LoVo (cell line): ENCODE measurements at places on chromosomes 5 and 9.

DNA sequence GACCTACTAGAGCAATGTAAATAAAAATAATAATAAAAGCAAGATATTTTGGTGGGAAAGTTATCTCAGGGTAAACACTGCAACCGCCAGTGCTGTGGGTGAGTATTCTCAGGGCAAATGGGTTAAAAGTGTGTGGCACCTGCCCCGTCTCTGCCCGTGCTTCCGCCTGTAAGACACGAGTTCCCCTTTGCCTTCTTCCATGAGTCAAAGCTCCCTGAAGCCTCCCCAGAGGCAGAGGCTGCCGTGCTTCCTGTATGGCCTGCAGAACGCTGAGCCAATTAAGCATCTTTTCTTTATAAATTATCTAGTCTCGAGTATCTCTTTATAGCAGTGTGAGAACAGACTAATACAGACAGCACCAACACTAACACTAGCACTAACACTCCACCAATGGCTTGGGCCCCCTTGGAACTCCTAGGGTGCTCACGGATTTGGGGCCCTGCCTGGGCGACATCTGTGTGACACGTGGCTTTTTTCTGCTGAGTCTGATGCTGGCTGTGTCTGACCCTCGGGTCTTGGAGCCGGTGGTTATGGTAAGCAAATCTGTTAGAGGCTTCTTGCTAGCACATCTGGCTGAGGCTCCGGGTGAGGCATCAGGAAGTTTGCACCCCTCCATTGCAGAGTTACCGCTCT is 10.6 kb downstream of the PLEKHG4B start:
- no peak for DNase-seq

GRCh38 chr9:112377087-112377486 is 2.8 kb upstream of the HSDL2 start:
- DNase-seq = no peak

DNA sequence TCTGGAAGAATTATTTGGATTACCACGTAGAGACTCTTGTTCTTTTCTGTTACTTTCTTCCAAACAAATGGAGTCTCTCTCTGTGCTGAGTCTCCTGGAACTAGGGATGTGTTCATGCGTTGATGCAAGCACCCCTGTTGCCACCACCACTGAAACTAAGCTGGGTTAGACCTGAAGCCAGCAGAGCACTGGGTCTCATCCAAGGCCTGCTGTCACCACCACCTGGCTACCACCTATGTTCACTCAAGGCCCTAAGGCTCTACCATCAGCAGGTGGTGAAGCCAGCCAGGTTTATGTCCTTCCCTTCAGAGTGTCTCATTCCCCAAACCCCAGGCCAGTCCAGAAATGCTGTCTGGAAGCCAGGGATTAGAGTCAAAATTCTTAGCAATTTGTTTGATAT is 13.3 kb downstream of the RIC1 start:
- no peak for DNase-seq

DNA sequence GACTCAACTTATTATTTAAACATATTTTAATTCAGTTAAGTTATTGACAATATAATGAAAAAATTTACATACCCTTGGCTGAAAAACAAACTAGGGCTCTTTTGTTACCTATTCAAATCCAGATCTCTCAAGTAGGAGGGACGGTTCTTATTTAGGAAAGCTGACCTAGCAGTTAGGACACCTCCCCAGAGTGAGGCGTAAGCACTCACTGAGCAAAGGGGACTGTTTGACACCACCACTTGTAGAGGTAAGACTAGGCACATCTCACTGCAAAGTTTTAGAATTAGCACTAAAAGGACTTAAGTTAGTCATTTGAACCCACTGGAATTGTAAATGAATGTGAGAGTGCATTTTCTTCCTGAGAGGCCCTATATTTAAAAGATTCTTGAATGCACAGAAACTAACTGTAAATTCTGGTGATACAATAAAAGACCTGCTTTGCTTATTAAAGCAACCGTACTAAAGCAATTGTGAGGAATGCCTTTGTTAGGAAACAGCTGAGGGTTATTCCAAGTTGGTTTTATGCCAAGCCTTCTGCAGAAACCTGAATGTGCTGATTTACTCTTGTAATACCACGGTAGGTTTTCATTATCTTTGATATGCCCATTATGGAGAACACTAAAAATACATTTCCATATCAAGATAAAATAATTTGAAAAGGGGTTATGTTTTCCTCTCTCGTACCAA is 16.2 kb downstream of the HACD4 start:
- DNase-seq = no peak

GRCh38 chr9:94256007-94256406 is 3.1 kb upstream of the ZNF169 start:
- no peak for DNase-seq

GRCh38 chr5:129410488-129410887 is 49.6 kb upstream of the ADAMTS19 start:
- no peak for DNase-seq

DNA sequence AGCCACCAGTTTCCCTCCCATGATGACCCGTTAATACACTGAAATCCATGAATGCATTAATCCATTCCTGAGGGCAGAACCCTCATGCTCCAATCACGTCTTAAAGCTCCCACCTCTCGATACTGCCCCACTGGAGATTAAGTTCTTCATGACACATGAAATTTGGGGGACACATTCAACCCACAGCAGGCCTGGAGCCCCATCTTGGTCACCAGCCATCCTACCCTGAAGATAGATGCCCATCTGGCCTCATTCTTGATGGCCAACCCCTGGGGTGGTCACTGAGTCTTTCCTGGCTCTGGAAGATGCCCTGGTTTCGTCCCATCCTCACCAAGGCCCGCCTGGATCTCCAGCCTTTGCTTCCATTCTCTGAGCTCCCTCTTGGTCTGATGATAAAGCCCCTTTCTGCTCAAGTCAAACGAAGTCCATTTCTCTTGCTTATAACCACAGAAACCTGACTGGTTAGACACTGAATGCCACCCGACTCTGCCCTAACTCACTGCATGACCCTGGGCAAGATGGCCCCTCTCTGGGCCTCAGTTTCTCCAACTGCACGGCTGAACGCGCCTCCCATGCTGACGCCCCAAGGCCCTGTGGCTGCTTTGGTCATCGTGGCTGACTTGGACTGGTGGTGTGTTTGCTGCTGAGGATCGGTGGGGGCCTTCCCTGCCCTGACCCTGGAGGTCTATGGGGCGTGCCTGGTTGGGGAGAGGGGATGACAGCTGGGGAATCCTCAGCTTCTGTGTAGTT is 138.4 kb upstream of the IER5L start:
- DNase-seq = no peak

- no peak for DNase-seq
Measured at GRCh38 chr5:34736445-34737115, 80.5 kb downstream of the RAI14 start.

DNA sequence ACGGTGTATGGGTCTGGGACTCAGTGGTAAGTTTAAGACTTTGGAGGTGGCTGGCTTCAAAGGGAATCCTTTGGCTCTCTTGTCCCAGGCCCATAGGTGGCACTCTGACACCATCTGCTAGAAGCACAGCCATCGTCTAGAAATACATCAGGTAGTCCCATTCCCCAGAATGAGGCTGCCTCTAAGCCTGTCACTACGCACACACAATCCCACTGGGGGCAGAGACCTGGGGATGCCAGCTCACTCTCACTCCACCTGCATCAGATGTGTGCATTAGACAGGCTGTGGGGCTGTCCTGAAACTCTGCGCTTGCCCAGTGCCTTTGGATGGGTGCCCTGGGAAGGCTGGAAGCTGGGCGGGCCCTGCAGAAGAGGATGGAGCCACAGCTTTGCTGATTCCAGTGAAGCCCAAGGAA is 127.5 kb upstream of the PANK3 start:
- no peak for DNase-seq

DNA sequence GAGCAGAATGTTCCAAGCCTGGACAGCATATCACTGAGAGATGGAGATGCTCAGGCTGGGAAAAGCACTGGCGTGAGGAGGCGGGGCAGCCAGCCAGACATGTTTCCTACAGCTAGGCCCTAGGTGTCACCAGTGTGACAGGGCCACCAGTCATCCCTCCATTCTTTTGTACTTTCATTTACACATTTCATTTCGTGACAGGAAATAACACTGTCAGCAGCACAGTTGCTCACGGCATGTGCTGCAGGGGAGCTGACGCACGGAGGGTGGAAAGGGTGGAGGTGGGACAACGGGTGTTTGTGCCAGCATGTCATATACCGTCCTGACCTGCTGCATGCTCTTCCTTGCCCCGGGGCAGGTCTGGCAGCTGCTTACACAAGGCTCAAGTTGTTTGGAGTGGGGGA is 14.8 kb upstream of the CEMIP2 start:
- no peak for DNase-seq

- no peak for DNase-seq
Measured at GRCh38 chr9:114231719-114232449, 76.5 kb downstream of the COL27A1 start.

DNA sequence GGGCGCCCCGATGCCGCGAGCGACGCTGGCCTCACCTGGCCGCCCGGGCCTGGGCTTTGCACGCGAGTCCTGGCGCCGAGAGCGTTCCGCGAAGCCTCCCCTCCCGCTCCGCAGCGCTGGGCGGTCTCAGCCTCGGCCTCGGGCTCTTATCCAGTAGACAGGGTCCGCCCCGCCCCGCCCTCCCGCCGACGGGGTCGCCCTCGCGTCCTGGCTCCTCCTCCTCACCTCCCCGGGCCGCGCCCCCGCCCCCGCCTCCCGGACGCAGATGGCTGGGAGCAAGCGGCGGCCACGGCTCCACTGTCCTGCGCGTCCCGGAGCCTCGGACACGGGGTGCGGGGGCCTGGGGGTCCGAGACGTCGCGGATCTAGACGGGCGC is at the start of gene SLC6A3:
SLC6A3 (minus strand) TSS at position 128 of the 376 bp plus-strand sequence. CDS start 2,243 bp downstream, outside the sequence.
- DNase-seq = no peak

GRCh38 chr5:138336952-138337684 is 948 bp upstream of the FAM53C start:
- DNase-seq = peak; percentile 83

DNA sequence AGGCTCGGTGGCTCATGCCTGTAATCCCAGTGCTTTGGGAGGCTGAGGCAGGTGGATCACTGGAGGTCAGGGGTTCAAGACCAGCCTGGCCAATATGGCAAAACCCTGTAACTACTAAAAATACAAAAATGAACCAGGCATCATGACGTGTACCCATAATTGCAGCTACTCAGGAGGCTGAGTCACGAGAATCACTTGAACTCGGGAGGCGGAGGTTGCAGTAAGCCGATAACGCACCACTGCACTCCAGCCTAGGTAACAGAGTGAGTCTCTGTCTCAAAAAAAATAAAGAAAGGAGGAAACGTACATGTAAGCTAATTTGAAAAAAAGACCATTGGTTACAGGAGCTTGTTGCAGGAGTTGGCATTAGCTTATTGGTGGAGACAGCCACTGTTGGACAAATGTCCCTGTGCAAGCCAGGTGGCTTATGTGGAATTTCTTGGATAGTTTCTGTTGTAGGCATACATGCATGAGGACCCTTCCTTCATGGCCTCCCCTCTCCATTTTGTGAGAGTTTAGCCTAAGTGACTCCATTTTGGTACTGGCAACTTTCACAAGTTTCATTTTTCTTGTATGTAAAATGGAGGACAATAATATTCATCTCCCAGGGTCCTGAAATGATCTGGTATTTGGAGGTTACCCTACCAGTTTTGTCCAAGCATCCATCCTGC is 16.8 kb upstream of the RAB14 start:
- no peak for DNase-seq

DNA sequence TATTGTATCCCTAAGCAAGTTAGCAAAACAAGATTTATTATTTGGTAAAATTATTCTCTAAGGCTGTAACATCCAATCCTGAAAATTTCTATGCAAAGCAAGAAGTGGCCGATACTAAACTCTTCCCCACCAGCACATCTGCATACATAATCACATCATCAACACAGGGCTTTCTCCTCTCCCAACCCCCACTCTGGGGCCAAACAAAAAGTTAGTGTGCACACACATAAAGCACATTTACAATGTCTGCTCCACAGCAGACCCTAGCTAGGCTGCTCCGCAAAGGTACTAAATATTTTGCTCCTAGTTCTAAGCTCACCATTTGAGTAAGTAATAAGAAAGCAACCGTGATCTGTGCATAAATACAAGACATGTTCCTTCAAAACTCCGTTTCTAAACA is 3.6 kb downstream of the RNF130 start:
- no peak for DNase-seq

DNA sequence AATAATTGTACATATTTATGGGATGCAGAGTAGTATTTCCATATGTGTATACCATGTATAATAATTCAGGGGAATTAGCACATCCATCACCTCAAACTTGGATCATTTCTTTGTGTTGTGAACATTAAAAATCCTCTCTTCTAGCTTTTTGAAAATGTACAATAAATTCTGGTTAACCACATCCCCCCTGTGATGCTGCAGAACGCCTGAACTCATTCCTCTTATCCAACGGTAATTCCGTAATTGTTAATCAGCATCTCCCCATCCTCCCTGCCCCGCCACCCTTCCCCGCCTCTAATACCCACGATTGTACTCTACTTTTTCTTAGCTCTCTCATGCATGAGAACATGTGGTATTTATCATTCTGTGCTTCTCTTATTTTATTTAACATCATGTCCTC is 127.7 kb upstream of the ANKRD55 start:
- no peak for DNase-seq

- DNase-seq = no peak
Measured at GRCh38 chr9:137785704-137786161, 91.8 kb upstream of the CACNA1B start.

DNA sequence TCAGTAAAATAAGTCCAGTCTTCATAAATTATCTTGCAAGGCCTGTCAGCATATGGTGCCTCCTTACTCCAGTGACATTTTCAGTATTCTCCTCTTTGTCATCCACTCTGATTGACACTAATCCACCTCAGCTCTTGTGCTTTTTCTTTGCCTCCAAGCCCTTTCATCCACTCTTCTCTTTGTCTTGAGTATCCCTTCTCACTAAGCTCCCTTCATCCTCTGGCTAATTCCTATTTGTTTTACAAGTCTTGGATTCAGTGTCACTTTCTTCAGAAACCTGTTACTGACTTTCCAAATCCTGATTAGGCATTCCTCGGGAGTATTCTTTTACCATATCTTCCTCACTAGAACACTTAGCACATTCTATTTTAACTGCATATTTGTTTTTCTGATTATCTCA is 100.6 kb upstream of the VCAN start:
- no peak for DNase-seq

GRCh38 chr9:23682891-23683431 is 143.1 kb downstream of the ELAVL2 start:
- DNase-seq = no peak

DNA sequence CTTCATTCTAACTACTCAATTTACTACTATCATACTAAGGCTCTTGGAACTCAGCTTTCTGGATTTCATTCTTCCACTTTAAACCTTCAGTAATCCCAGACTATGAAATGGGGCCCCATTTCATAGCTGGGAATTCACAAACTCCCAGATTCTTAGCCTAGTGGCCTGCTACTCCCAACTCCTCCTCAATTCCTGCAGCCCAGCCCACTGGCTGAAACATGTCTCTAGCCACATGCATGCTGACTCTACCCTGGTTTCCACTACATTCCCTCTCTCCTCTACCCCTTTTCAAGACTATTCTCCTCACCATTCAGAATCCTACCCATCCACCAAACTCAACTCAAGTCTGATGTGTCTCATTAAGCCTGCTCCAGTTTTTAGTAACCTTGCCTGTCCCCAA is 370.6 kb downstream of the BNC2 start:
- no peak for DNase-seq
